Stimulated activated CD8-positive, alpha-beta memory T cell treated with anti-CD3 and anti-CD28 coated beads, Interleukin-7, amount 100 ng/mL, for 1 hour (primary cell): ENCODE measurements at places on chromosomes 7 and 10.

GRCh38 chr10:132120734-132121510 is 55.2 kb downstream of the JAKMIP3 start:
- DNase-seq = no peak

DNA sequence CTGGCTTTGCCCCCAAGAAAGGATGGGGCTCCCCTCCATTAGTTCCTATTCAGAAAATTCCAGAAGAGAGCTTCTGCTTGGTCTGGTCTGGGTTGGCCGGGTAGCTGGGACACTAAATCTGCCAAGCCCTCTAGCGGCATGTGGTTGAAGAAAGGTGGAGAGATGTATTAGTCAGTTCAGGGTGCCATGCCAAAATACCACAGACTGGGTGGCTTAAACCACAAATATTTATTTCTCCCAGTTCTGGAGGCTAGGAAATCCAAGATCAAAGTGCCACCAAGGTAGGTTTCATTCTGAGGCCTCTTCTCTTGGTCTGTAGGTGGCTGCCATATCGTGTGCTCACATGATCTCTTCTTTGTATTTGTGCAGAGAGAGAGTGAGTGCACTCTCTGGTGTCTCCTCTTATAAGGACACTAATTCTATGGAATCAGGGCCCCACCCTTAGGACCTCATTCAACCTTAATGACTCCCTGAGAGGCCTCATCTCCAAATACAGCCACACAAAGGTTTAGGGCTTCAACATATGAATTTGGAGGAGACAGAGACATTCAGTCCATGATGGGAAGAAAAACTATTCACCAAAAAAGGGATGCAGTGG is 38.7 kb upstream of the MTPAP start:
- no peak for DNase-seq

GRCh38 chr7:149865437-149865836 is 8.3 kb upstream of the ATP6V0E2 start:
- no peak for DNase-seq

- no peak for DNase-seq
These were observed 140.9 kb upstream of the NRBF2 start for GRCh38 chr10:62992145-62992721.

DNA sequence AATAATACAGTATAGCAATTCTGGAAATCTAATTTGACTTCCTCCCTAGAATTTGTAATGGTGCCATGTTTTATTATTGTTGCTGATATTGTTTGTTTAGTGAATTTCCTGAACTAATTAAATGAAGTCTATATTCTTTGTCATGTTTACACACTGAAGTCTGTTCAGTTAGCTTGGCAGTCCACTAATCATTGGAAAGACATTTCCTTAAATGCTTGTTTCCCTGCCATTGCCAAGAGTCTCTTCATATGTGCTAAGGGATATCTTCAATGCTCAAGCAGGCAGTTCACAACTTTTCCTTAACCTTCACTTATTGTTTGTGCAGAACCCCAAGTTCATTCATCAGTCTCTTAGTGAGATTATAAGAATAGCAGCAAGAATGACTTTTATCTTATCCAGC is 755.3 kb downstream of the INHBA start:
- DNase-seq = no peak

GRCh38 chr7:157348548-157348947 is 11.7 kb downstream of the DNAJB6 start:
- no peak for DNase-seq

DNA sequence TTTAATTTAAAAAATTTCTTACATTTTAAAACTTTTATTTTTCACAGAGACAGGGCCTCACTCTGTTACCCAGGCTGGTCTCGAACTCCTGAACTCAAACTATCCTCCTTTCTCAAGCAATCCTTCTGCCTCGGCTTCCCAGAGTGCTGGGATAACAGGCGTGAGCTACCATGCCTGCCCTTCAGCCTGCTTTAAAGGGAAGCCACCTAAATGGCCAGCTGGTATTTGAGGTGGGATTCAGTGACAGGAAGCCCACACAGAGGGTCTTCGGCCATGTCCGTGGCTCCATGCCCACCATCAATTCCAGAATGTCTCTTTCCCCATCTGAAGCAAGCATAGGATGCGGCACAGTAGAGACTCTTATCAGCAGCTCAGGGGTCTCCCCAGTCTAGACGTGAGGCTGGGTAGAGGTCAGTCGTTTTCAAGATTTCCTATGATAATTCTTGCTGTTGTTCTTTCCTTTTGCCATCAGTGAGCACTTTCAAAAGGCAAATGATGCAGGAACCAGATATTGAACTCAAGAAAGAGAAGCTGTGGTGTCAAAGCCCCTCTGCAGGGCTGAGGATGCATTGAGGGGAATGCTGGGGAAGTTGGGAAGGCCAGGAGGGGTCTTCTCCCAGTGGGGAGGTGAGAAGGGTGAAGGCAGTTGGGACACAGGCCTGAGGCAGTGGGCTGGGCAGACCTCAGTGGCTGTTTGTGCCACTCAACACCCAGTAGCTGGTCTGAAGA is 291.5 kb upstream of the IGFBP3 start:
- no peak for DNase-seq

DNA sequence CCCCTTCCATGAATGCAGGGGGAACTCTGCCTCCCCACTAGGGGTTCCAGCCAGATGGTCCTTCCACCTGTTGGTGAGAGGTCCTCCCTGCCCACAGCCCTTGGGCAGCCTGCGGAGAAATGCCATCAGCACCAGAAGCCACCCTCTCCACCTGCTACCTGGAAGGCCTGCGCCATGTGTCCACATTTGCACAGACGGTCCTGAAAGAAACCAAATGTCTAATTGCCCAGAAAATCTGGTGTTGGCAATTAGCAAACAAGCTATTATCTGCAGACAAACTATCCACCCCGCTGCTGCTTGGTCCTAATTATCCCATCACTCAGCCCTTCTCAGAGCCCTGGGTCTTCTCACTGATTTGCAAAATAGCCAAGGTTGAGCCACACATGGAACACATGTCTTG is 32.3 kb downstream of the HSPA12A start:
- no peak for DNase-seq

- DNase-seq = no peak
These were observed 116.2 kb downstream of the AVL9 start for GRCh38 chr7:32611201-32612099.

DNA sequence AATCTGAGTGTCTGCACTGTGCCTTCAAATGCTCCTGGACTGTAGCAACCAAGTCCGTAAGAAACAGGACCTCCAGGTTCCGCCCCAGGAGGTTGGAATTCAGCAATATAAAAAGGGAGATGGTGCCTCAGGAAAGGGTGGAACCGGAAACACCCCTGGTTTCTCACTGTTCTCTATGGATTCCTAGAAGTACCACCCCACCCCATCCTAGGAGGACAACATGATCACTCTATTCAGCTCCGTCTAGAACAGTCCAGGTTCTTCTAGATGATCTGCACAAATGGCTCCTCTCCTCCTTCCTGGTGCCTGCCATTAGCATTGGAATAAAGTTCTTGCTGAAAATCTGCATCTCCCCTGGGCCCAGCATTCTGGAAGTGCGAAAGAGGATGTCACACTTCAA is 7.6 kb upstream of the ZNF12 start:
- no peak for DNase-seq

DNA sequence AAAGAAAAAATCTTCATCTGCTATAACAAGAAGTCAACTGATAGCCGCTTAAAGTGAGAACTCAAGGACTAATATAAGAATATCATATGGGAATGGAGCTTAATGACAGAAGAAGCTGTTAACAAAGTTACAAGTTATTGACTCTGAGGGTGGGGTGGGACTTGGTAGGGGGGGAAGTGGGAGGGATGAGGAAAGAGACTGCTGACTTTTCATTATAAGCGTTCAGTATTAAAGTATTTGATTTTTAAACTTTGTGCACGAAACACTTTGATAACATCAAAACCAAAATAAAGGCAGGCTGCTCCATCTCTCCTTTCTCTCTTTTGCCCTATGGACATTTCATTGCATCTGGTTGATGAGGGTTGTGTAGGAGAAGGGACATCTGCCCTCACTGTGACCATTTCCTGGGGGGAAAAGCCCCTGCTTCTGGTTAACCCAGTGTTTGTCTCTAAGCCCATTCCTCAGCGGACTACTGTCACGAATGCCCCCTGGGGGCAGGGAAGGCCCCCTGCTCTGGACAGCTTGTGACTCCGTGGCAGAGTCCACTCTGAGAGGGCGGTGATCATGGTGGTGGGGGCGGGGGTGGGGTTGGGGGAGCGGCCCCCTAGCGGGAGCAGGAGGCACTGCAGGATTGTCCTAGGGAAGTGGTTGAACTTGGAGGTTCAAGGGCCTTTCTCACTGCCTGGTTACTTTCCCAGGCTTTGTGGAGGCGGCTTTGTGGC is 17.4 kb downstream of the SLC13A4 start:
- DNase-seq = no peak

GRCh38 chr7:65980478-65981250 is 1.3 kb downstream of the GUSB start:
- peak; percentile 14 for DNase-seq

DNA sequence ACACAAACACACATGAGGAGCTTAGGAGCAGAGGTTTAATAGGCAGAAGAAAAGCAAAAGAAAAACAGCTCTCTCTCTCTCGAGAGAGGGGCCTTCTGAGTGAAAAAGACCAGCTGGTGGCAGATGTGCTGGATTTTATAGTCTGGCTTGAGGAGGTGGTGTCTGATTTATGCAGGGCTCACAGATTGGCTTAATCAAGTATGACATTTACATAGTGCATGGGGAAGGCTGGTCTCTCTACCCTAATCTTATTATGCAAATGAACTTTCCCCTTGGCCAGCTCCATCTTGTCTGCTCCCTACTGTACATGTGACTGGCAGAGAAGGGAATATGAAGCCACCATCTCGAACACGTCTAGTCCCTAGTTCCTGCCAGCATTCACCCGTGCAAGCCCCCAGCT is 219.5 kb upstream of the ZNF804B start:
- DNase-seq = no peak

DNA sequence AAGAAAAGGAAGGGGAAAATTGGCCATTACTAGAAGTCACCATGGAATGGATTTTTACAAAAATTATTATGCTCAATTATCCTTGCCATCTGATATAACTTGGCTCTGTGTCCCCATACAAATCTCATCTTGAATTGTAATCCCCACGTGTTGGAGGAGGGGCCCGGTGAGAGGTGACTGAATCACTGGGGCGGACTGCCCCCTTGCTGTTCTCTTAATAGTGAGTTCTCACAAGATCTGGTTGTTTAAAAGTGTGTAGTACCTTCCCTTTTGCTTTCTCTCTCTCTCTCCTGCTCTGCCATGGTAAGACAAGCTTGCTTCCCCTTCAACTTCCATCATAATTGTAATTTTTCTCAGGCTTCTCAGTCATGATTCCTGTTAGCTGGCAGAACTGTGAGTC is 1023.6 kb downstream of the XPNPEP1 start:
- DNase-seq = no peak

DNA sequence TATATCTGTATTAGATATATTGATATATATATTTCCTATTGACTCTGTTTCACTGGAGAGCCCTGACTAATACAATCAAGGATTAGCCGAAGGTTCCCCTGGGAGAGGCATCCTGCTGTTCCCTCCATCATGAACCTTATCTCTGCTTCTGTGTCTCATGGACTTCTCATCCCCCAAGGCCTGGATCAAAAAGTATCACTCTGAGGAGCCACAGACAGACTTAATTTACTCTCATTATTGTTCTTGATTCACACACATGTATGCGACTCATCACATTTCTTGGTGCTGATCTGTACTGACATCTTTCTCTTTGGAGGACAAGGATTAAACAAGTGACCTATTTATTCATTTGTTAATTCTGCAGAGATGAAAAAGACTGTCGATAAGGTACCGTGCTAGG is 550.2 kb downstream of the KCNMA1 start:
- DNase-seq = no peak

- DNase-seq = no peak
These were observed 3.3 kb downstream of the ZMIZ1 start for GRCh38 chr10:79072041-79072441.

GRCh38 chr10:114575417-114576131 is 82.5 kb downstream of the ABLIM1 start:
- no peak for DNase-seq

- peak; percentile 58 for DNase-seq
These were observed 31.7 kb downstream of the TECTB start for GRCh38 chr10:112314822-112315474.

- DNase-seq = no peak
These were observed 240.6 kb downstream of the DGKI start for GRCh38 chr7:137606061-137606674.

- no peak for DNase-seq
These were observed 40.8 kb upstream of the HGF start for GRCh38 chr7:81810476-81811155.

DNA sequence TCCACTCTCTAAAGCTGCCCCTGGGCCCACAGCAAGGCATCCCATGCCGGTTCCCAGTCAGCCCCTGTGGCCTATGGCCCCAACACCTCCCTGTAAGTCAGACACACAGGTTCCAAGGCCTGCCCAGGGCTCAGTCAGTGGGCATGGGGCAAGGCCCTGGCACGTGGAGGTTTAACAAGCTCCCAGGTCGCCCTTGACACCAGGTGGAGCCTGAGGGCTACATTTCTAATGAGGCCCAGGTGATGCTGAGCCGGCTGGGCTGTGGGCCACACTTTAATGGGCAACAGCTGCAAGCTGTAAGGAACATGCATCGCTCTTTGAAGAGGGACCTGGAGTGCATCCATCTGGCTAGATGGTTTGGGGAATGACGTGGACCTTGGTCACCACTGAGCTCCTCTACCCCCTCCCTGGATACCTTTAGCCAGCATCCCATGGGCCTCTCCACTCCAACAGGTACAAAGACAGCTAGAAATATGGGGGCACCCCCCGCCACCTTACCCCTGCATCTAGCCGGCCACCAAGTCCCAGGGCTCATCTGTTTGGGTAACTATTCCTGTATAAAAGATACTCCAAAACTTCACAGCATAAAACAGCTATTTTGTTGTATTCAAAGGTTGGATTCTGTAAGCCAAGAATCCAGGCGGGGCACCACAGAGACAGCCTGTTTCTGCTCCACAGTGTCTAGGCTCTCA is 122.5 kb downstream of the OAT start:
- no peak for DNase-seq

DNA sequence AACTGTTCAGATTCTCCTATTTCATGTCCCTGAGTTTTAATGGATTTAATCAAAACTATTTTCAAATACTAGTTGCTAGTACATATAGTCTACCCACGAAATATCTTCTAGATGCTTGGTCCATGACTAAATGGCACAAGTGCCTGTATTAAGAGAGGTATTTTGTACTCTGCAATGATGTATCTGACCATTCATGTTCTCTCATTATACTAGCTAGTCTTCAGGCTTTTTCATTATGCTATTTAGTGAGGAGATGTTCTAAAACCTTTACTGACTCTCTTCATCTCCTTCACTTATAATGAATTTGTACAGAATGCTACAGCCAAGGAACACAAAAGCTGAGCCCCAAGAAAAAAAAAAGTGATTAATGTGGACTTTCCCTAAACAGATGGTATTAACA is 222.5 kb downstream of the AHR start:
- DNase-seq = no peak

GRCh38 chr10:42962902-42963231 is 114.0 kb upstream of the RET start:
- no peak for DNase-seq

- DNase-seq = no peak
These were observed 62.8 kb downstream of the PPP1R3A start for GRCh38 chr7:113856010-113856409.

- DNase-seq = no peak
These were observed 6.3 kb downstream of the COA1 start for GRCh38 chr7:43723007-43723341.
